ENCODE measurements at places on chromosomes 3 and 15. TPM values are rescaled to one million over a fixed set of nuclear protein-coding genes. Genes with fewer than 3 reads are reported as not detected.

The DCP1A gene
- 21.6 TPM for total RNA-seq

The ANKUB1 gene
- total RNA-seq: not detected

The CDCP1 gene
- total RNA-seq: 0.12 TPM

GRCh38 chr3:118808723-118809122 lies 225.9 kb downstream of the IGSF11 start:
- H3K4me1 ChIP-seq: no peaks in the 10 kb centered on the region
- no peaks in the 10 kb centered on the region for H3K36me3 ChIP-seq
- no peak overlapping the region for H3K27ac ChIP-seq
- H3K4me3 ChIP-seq: no peak overlapping the region
- peak; percentile 40 for DNase-seq

All from neural progenitor cell (in vitro differentiated cells).